NCI-H1417 treated with DMSO at 0.1 percent for 48 hours (cell line): ENCODE measurements at places on chromosomes 2 and 18.

- DNase-seq = no peak
Measured at GRCh38 chr2:156405586-156405985, 30.6 kb upstream of the GPD2 start.

DNA sequence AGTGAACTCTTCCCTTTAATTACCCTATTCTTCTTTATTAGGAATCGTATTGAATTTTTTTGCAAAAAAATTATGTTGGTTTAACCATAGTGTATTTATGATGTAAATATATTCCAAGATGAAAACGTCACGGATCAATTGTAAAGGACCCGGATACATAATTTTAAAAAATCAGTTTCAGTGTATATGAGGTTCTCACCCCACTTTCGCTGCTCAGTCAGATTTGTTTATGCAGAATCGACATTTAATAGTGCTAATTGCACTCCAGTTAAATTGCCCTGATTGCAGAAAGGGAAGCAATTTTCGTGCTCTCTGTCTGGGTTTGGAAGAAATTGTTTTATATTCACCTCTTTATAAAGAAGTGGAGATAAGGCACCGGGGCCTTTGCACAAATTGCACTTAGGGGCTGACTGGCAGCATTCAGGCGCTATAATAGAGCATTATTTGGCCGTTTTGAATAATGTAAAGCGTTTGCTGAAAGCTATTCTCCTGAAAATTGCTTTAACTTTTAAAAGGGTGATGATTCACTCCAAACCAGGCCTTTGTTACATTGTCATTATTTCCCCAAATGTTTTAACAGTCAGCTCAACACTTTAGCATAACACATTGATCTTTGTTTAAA is 3.0 kb upstream of the SP9 start:
- no peak for DNase-seq

GRCh38 chr18:54957296-54957832 is 1.9 kb downstream of the CCDC68 start:
- DNase-seq = no peak

DNA sequence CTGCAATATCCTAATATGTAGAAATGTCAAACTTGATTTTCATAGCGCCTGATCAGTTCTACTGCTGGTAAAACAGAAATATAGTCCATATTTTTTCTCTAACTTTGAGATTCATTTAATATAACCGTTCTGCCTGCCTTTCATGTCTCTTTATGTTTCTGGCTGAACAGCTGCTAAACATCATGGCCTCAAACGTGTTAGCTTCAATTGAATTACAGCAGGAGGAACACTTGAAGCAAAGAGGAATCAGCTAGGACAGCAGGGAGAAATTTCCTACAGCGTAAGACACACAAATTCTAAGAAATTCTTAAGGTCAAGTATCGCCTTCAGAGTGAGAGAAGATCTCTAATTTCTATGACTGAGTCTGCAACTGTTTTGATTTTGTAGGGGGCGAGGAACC is 433.2 kb downstream of the FBXO15 start:
- no peak for DNase-seq

GRCh38 chr2:48531141-48531648 is 1.2 kb downstream of the STON1 start:
- DNase-seq = no peak

DNA sequence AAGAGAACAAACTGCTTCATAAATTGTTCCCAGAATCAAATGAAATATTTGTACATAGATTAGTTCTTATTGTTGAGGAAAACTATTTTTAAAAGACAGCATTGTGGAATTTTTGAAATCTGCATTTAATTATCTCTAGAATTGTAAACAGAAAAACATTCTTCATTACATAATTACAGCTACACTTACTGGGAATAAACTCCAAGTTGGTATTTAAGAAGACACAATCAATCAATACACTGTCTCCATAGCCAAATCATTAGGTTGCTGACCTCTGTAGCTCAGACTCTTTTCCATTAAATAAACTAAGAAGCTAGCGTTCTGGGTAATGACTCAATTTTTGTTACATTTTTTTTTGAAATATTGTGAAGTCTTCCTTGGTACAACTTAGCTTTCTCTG is 70.2 kb upstream of the PIEZO2 start:
- no peak for DNase-seq

GRCh38 chr18:74945774-74946545 is 263.0 kb downstream of the PTGR3 start:
- no peak for DNase-seq

DNA sequence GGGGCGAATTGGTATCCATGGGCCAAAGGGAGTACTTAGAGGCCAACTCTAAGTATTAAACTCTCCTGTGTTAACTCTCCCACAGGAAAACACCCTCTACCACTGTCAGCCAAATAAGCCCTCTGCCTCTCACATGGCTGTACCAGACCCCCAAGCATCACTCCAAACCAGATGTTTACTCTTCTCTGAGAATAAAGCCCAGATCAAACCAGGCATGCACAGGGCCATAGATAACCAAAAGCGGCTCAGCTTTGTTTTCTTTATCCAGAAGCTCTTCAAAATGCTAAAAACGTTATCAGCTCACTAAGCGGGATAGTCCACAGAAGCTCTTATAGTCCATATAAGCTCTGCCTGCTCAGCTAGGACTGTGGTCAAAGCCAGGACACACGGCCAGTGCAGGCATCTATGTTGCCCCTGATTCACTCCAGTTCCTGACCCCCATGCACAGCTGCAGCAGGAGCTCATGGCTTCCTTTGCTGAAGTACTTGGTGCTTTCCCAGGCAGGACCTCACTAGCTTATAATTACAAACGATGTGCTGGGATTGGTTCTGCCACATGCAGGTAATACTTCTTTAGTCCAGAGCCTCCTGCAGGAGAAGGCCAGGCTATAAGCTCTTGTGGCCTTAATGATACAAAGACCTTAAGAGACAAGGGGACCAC is 21.0 kb upstream of the SEMA4C start:
- DNase-seq = no peak

DNA sequence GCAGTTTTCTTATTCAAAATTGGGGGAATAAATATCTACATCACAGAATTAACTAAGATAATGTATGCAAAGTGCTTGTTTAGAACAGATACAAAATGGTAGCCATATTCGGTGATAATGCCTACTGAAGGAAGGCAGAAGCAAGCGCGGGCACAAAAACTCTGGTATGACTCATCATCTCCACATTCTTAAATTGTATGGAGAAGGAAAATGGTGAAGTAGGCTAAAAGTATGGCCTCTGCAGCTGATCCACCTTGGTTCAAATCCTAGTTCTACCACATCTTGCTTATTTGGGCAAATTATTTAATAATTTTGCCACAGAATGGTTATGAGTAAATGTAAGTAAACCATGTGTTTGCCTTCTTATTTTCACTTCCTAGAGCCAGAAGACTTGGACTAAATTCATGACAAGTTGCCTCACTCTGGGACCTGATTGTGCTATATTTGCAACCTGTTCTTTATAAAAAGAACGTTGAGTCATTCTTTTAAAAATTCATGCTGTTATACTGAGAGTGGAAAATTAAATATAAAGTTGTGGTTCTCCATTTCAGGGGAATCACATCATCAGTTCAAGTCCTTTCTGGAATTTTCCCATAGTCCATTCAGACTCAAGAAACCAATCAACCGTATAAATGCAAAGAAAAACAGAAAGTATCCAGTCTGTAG is 9.0 kb upstream of the CDK15 start:
- no peak for DNase-seq

DNA sequence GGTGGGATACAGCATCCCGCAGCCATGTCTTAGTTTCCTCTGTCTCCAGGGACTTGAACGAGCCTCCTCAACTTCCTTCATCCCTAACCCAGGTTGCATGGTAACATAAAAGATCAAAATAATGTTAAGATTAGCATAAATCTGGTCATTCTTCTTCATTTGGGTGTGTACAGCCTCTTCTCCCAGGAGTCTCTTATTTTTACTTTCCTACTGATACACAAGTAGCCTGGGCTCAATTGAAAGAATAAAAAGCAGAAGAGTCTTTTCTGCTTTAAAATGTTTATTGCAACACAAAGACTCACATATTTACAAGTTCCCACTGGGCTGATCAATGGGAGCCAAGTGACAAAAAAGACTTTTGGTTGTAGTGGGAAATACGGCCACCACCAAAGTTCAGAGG is 137.9 kb upstream of the PID1 start:
- no peak for DNase-seq

GRCh38 chr18:73331212-73331772 is 463.5 kb upstream of the NETO1 start:
- no peak for DNase-seq

- DNase-seq = no peak
Measured at GRCh38 chr2:118806797-118807667, 40.4 kb downstream of the EN1 start.

GRCh38 chr2:54074606-54075341 is 40.6 kb upstream of the ACYP2 start:
- no peak for DNase-seq

- DNase-seq = no peak
Measured at GRCh38 chr2:88003074-88003755, 13.1 kb downstream of the RNU2-63P start.

DNA sequence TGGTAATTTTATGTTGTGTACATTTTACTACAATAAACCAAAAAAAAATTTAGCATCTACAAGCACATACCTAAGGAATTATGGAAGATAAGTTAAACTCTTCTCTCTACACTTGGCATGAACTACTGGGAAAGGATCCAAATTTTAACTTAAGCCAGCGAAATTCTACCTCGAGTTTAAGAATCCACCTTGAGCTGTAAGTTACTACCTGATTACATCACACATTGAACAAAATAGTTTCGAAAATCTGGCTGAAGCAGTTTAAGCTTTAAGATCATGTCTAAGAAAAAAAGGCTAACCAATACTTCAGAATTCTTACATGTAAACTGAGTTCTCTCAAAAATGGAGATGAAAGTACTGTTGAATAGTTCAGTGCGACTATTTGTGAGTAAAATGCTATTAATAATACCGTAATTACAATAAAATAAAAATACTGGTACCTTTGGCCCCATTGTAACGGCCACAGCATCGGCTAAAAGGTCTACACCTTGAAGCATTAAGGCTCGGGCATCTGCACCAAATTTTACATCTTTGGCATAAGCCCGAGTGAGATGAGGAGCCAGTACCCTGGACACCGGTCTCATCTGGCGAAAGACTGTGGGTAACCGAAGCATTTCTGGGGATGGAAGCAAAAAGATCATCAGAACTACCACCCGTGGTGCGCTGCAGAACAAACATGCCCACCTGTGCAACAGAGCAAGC is 1.3 kb downstream of the HSPD1 start:
- no peak for DNase-seq

DNA sequence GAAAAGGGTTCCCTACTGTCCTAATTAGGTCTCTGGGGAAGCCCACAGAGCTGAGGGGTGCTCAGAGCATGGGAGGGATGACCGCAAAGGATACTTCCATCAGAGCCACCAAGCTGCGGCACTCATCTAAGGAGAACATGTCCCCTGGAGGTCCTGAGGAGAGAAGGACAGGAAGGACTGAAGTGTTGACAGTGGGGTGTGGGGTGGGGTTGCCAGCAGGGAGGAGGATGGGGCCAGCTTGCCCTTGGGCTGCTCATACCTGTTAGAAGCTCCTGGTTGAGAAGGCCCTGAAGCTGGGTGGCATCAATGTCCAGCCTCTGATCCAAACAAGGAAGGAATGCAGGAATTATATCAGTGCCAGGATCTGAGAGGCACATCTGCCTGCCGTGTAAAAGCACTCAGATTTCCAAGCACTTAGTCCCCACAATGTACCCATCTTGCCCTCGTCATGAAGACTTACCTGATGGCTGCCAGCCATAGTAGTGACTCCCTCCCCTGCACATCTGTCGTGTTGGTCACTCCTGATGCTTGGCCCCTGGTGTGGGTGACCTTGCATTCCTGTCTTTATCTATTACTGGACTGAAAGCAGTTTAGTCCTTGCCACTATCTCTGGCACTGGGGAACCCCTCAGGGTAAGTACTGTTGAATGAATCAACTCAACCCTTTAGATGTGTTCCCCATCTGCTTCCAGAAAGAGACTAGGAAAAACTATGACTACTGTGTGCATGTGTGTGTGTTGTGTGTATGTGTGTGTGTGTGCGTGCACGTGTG is 68.9 kb downstream of the CAPN13 start:
- no peak for DNase-seq

GRCh38 chr2:109021895-109022300 is 32.9 kb upstream of the EDAR start:
- DNase-seq = no peak

- no peak for DNase-seq
Measured at GRCh38 chr2:100612388-100613000, 49.7 kb downstream of the PDCL3 start.

- no peak for DNase-seq
Measured at GRCh38 chr2:188202777-188203176, 88.9 kb upstream of the GULP1 start.

DNA sequence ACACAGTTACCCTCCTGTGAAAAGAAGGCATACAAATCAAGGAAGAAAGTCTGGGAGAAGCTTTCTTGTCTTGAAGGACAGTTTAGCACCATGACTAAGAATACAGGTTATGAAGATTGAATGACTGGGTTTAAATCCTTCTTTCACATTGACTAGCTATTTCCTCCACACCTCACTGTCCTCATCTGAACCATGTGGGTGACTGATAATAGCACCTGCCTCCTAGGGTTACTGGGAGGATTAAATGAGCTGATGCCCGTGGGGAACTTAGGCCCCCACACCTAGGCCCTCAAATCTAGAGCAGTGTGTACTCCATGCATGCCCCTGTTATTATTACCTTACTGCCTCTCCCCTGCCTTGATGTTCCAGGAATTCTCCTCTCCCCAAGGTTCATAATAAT is 202.9 kb downstream of the FBXO15 start:
- DNase-seq = no peak

DNA sequence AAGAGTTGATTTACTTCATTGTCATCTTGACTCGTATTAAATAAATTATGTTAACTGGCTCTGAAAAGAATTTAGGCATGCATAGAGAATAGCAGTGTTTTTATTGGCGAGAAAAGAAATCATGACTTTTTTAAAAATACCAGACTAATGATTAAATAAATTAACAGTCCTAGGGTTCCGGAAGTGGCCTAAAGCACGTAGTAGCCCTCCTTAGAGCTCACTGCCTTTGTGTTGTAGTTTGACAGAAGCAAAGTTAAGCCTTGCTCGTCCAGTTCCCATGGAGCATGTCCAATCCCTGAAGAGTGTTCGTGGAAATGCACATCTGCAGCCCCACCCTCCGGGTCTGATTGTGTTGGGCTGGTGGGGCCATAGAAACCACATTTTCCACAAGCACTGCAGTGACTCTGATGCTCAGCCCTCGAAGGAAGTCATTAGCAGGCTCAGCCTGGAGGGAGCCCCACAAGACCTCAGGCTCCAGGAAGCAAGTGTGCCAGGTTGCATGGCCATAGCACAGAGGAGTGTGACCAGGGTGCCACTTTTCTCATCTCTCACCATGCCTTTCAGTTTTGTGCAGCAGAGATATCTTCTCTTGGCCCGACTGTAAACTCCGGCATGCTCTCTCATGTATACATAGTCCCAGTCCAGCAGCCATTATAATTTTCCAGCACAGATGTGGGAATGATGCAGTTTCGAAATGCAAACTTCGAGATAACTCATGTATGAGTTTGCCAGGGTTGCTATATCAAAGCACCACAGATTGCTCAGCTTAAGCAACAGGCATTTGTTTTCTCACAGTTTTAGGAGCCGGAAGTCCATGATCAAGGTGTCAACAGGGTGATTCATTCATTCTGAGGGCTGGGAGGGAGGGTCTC is 188.6 kb upstream of the SH3BP4 start:
- no peak for DNase-seq
